GM03348 (cell line): ENCODE measurements at places on chromosomes 2 and 18.

DNA sequence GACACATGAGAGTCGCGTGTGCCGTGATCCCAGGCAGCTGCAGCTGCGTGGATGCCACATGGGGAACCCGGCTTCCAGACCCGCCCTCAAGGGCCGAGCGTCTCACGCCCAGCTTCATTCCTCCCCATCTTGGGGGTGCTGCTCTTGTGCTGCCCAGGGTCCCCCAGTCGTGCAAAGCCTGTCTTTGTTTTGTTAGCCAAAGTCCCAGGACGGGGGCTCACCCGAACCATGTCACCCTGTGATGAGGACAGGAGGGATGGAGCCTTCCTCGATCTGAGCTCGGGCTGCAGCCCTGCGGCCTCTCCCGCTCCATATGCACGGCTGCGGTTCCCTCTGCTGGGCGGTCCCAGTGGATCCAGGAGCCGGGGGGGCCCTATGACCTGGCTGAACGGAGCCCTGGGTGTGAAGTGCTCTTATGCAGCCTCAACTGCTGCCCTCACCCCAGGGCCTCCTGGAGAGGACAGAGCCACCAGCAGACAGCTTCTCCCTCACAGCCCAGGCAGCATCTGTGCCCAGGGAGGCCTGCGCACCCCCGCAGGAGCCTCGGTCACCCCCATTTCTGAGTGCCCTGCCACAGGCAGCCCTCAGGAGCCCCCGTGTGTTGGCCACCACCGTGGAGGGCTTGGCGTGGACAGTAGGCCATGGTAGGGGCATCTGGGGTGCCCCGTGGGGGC, 99.0 kb upstream of the CTDP1 start:
- DNase-seq: no peak

GRCh38 chr2:118806797-118807667, 40.4 kb downstream of the EN1 start:
- DNase-seq: peak; percentile 53

- DNase-seq: peak; percentile 83
Observed at GRCh38 chr2:190791347-190791975, 89.2 kb upstream of the GLS start.

DNA sequence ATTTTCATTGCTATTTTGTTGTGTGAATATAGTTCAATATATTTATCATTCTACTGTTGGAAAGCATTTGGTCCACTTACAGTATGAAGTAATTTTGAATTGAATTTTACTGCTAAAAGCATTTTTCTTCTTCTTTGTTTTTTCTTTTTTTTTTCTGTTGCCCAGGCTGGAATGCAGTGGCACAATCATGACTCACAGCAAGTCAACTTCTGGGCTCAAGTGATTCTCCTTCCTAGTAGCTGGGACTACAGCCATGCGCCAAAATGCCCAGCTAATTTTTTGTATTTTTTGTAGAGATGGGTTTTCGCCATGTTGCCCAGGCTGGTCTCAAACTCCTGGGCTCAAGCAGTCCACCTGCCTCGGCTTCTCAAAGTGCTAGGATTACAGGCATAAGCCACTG, 2.4 kb upstream of the ETAA1 start:
- DNase-seq: peak; percentile 17

DNA sequence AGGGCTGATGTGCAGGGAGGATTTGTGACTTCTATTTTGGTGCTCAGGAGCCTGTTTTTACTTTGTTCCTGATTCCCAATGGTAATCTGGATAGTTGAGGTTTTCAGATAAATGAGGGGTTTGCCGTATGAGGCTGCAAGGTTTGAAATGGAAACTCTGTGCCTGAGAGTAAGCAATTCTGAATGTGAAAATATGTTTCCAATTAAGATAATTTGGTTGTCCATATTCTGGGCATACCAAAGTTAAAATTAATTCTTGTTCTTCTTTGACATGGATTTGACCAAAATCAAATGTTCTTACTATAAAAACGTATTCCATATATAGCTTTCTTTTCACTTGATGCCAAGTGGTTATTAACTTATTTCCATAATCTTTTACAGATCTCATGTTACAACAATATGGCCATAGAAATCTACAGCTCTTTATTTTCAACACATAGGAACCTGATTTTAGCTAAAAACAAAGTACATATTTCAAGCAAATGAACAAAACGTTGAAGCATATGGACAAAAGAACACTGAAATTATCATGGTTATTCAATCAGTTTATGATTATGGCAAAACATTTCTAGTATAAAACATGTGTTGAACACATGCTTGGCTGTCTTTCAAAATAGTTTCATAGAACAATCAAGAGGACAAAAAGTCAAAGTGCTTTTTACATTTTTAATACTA, 63.4 kb upstream of the ARHGAP28 start:
- DNase-seq: no peak
